Lower leg skin (tissue), 4 donors: ENCODE measurements at places on chromosomes 3 and 15. TPM values are rescaled to one million over a fixed set of nuclear protein-coding genes. Genes with fewer than 3 reads are reported as not detected.

- DNase-seq = no peak
Measured at GRCh38 chr15:40992825-40993224, 39.6 kb downstream of the CHAC1 start.

DNA sequence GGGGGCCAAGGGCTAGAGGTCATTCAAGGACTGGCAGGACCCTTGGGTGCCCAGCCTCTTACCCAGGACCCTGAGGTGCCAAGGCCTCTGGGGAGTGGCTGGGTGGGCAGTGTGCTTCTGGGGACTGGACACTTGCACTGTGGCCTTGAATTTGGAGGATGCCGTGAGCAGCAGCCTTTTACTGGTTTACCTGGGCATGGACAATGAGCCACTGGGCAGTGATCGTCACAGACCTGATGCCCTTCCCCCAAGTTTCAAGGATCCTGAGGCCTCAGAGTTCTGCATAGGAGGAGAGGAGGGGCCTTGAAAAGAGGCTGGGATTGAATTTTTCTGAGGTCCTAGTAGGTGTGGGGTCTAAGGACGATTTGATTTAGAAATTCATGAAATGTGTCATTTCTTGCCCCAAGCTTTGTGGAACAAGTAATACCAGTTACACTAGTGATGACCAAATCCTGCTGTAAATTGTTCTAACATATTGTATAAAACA lies 146.1 kb upstream of the TPM1 start:
- no peak for DNase-seq

GRCh38 chr3:100503448-100503847 lies 11.0 kb downstream of the TMEM45A start:
- DNase-seq = no peak

- no peak for DNase-seq
Measured at GRCh38 chr3:63740116-63740515, 79.0 kb upstream of the C3orf49 start.

DNA sequence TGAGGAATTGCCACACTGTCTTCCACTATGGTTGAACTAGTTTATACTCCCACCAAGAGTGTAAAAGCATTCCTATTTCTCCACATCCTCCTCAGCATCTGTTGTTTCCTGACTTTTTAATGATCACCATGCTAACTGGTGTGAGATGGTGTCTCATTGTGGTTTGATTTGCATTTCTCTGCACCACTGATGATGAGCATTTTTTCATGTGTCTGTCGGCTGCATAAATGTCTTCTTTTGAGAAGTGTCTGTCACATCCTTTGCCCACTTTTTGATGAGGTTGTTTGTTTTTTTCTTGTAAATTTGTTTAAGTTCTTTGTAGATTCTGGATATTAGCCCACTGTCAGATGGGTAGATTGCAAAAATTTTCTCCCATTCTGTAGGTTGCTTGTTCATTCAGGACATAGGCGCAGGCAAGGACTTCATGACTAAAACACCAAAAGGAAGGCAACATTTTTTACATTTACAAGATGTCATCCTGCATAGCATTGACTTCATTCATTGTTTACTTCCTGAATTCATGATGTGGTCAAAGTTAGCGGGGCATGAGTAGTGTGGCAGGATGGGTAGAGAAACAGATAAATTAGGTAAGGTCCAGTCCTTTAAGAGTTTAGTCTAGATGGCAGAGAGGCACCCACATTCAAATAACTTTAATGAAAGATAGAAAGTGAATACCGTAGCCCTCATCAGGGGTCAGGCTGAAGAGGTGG lies 45.1 kb upstream of the LPP start:
- DNase-seq = no peak

GRCh38 chr15:101049282-101049681 lies 130.1 kb downstream of the LRRK1 start:
- peak; percentile 36 for DNase-seq

DNA sequence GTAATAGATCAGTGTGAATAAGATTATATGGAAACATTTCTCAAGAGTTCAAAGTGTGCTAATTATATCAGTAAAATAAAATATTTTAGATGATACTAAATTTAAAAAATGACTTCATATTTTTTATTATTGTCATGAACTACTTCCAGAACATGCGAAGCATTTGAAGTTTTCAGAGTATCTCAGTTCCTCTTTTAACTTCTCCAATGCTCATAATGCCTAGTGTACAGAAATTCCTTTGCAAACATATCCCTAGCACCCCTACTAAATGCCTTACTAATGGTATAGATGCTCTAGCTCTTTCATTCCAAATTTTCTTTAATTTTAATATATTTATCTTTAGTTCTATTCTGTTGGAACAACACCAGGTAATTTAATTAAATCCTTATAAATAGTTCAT lies 580.4 kb downstream of the CADM2 start:
- no peak for DNase-seq

DNA sequence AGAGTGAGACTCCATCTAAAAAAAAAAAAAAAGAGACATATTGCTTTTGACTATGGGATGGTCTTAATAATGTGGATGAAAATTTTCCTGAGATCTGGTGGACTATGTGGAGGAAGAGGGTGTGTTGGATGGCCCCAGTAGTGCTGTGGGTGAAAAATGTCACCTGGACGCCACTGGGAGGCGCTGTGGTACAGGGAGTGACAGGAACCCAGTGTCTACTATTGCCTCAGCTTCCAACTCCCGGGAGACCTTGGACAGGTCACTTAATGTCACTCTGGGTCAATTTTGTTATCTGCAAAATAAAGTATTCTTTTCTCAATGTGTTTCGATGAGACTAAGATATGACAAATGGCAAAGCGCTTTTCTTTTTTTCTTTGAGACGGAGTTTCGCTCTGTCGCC lies 27.7 kb upstream of the DCP1A start:
- DNase-seq = peak; percentile 86

DNA sequence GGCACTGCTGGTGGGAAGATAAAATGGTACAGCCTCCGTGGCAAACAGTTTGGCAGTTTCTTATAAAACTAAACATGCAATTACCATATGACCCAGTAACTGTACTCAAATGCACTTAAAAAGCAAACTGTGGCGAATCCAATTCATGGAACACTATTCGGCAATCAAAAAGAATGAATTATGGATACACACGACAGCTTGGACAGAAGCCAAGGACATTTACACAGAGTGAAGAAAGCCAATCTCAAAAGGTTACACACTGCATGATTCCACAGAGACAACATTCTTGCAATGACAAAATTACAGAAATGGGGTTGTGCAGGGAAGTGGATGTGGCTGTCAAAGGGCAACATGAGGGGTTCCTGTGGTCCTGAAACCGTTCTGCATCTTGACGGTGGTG lies 122.1 kb upstream of the IQSEC1 start:
- DNase-seq = no peak

DNA sequence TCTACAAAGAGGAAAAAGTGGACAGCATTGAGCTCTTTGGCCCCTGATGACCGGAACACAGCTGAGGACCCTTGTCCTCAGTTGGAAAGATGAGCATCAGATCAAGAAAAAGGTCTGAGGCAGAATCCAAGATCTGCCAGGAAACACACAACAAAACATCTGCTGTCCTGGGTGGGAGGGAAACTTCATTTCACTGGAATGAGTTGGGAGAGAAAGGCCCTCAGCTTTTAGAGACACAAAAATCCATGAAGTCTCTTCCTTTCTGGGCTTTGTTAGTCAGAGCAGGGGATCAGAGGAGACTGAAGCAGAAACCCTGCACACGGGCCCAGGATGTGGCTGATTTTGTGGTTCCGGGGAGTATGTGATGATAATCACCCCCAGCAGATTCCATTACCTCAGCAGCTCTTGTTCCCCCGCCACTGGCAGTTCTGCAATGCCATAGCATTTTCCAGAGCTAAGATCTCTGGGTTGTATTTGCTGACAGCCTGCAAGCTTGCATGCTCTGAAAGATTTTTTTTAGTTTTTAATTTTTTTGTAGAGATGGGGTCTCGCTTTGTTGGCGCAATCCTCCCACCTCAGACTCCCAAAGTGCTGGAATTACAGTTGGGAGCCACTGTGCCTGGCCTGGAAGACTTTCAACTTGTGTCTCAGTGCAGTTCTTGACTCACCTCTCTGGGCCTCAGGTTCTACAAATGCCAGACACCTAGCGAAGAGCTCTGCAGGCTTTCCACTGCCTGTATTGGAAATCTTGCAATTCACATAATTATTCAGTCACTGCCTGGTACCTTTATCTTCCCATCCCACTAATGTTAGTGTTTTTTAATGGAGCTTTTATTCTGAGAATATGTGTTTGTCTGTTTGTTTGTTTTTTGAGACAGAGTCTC lies 5.8 kb upstream of the TATDN2 start:
- DNase-seq = no peak

- no peak for DNase-seq
Measured at GRCh38 chr15:41128174-41128902, 12.3 kb upstream of the INO80 start.

DNA sequence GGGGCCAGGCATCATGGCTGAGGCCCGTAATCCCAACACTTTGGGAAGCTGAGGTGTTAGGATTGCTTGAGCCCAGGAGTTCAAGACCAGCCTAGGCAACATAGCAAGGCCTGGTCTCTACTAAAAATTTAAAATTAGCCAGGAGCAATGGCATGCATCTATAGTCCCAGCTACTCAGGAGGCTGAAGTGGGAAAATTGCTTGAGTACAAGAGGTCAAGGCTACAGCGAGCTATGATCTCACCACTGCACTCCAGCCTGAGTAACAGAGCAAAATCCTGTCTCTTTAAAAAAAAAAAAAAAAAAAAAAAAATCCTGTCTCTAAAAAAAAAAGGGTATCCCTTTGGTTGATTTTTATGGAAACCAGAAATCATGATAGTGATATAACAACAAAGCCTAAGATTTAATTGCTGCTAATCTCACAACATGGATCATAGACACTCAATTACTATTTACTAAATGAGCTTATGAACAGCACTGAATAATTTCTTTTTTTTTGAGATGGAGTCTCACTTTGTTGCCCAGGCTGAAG lies 12.1 kb downstream of the PCLAF start:
- DNase-seq = no peak

- no peak for DNase-seq
Measured at GRCh38 chr3:25907081-25907480, 117.2 kb downstream of the OXSM start.

The PARL gene
- total RNA-seq = 22.5 TPM

The WDR93 gene
- 0.12 TPM for total RNA-seq

The ZNF80 gene
- not detected for total RNA-seq
